ENCODE measurements at places on chromosomes 13 and 19. TPM values are rescaled to one million over a fixed set of nuclear protein-coding genes. Genes with fewer than 3 reads are reported as not detected.

DNA sequence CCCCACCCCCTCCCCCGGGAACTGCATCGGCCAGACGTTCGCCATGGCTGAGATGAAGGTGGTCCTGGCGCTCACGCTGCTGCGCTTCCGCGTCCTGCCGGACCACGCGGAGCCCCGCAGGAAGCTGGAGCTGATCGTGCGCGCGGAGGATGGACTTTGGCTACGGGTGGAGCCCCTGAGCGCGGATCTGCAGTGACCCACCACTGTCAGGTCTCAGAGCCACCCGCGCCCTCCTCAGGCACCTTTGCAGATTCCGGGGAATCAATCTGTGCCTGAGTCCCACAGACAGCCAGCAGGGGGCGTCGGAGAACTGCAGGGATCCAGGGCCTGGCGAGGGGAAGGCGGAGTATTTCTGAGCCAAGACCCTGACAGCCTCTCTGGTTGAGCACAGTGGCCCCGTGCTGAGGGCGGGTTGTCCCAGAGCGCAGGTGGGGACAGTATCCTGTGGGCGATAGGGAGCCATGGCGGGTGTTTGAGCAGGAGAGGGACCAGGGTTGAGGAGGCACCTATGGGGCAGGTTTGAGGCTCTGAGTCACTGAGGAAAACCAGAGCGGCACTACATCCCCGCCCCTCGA, 30.4 kb upstream of the CYP4F8 start:
- H3K36me3 ChIP-seq: no peaks in the 10 kb centered on the region
- no peak overlapping the region for H3K4me3 ChIP-seq
- H3K27ac ChIP-seq: no peak overlapping the region
- DNase-seq: peak; percentile 15

DNA sequence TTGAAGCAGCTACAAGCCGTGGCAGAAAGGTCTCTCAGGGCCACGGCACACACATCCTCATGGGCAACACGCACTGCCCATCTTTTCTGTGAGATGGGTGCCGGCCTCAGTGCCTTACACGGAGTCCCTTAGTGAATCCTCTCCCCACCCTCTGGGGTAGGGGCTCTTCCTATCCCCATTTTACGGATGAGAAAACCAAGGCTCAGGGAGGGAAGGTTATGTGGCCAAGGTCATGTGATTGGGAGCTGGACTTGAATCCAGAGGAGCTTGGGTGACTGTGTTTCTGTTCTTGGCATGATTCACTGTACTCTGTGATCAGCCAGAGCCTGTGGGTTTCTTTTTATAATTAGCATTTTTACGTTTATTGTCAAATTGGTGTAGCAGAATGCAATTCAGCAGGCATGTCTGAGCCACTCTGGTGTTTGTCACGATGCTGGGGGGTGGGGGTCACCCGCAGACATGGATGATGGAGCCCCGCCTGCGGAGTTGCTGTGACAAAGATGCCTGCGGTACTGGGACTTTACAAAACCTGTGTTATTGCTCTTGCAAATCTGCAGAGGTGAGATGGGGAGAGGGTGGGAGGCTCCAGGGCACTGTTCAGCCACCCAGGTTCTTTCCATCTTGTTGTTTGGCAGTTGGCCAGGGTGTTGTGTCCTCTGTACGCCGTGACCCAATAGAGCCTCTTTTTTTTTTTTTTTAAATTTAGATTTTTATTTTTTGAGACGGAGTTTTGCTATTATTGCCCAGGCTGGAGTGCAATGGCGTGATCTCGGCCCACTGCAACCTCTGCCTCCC, 4.5 kb downstream of the SCN1B start:
- peaks cover 28% of the 10 kb centered on the region for H3K27me3 ChIP-seq
- no peak for DNase-seq
- H3K27ac ChIP-seq: no peak overlapping the region

GRCh38 chr19:23799321-23799720, 40.6 kb upstream of the ZNF681 start:
- no peaks in the 10 kb centered on the region for H3K27me3 ChIP-seq
- no peak overlapping the region for H3K4me3 ChIP-seq
- no peak overlapping the region for H3K27ac ChIP-seq
- H3K4me1 ChIP-seq: no peaks in the 10 kb centered on the region

GRCh38 chr19:6736917-6737283, 480 bp downstream of the GPR108 start:
- H3K27me3 ChIP-seq: no peaks in the 10 kb centered on the region
- no peak for DNase-seq
- H3K36me3 ChIP-seq: no peaks in the 10 kb centered on the region

- peak within 1 kb of the TSS; percentile 89 for H3K4me3 ChIP-seq
- no peak for DNase-seq
- peak within 1 kb of the TSS; percentile 92 for H3K27ac ChIP-seq
- H3K36me3 ChIP-seq: peaks cover 4% of the 10 kb centered on the region
- peaks cover 16% of the 10 kb centered on the region for H3K4me1 ChIP-seq
- no peaks in the 10 kb centered on the region for H3K27me3 ChIP-seq
These were observed at the start of gene KCTD15 for GRCh38 chr19:33796164-33796875. TSS of gene KCTD15 (plus strand) at chr19:33796870. CDS start at chr19:33800455, 3,585 bp downstream.

DNA sequence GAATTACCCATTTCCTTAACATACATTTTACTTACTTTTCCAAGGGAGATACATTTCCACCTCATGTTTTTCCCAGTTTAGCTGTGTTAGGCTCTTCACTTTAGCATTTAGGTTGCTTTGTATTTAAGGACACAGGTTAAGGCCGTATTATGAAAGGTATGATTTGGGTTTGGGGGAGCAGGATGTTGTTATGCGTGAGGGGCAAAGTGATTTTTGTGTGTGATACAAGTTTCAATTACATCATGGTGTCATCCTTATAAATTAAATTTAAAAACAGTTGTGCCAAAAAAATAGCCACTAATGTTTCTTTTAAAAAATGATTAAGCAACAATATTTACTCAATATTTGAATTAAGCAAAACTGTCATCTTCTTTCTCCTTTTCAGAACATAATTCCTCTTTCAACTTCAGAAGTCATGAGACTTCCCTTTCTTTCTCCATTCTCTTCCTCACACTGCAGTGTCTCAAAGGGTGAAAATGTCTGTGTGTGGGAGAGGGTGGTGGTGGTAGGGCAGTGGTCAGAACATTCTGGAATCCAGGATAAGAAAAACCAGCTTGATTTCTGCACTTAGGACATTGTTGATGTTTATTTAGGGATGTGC, 126.2 kb downstream of the KCNRG start:
- no peak overlapping the region for H3K27ac ChIP-seq
- DNase-seq: no peak
- no peaks in the 10 kb centered on the region for H3K36me3 ChIP-seq

GRCh38 chr13:97385146-97385545, 48.8 kb upstream of the RAP2A start:
- no peak overlapping the region for H3K4me3 ChIP-seq
- DNase-seq: no peak
- no peak overlapping the region for H3K27ac ChIP-seq
- H3K4me1 ChIP-seq: no peaks in the 10 kb centered on the region

- H3K27me3 ChIP-seq: no peaks in the 10 kb centered on the region
- H3K4me1 ChIP-seq: peaks cover 2% of the 10 kb centered on the region
- H3K27ac ChIP-seq: no peak overlapping the region
- DNase-seq: no peak
- H3K36me3 ChIP-seq: no peaks in the 10 kb centered on the region
These were observed 9.0 kb upstream of the SBK3 start for GRCh38 chr19:55554302-55554701.

GRCh38 chr13:92346046-92346445, 880.6 kb upstream of the GPC6 start:
- H3K36me3 ChIP-seq: no peaks in the 10 kb centered on the region
- no peak overlapping the region for H3K27ac ChIP-seq
- no peak overlapping the region for H3K4me3 ChIP-seq
- no peaks in the 10 kb centered on the region for H3K4me1 ChIP-seq
- H3K27me3 ChIP-seq: no peaks in the 10 kb centered on the region

DNA sequence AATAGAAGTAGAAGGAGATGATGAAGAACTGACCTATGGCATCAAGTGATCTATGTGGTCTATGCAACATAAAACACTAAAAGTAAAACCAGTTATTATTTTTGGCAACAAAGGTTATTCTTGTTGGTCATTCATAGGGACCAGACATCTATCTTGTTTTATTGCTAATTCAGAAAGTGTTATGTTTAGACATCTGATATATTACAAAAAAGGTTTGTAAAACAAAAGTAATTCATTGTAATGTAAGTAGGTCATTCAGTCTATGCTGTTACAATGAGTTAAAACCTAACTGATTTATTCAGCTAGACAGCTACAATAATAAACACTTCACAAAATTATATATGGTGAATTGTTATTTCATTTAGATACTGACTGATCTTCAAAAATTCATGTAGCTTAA, 461.9 kb downstream of the PCDH17 start:
- H3K27me3 ChIP-seq: no peaks in the 10 kb centered on the region
- H3K36me3 ChIP-seq: no peaks in the 10 kb centered on the region
- H3K4me3 ChIP-seq: no peak overlapping the region
- no peak overlapping the region for H3K27ac ChIP-seq
- DNase-seq: no peak

DNA sequence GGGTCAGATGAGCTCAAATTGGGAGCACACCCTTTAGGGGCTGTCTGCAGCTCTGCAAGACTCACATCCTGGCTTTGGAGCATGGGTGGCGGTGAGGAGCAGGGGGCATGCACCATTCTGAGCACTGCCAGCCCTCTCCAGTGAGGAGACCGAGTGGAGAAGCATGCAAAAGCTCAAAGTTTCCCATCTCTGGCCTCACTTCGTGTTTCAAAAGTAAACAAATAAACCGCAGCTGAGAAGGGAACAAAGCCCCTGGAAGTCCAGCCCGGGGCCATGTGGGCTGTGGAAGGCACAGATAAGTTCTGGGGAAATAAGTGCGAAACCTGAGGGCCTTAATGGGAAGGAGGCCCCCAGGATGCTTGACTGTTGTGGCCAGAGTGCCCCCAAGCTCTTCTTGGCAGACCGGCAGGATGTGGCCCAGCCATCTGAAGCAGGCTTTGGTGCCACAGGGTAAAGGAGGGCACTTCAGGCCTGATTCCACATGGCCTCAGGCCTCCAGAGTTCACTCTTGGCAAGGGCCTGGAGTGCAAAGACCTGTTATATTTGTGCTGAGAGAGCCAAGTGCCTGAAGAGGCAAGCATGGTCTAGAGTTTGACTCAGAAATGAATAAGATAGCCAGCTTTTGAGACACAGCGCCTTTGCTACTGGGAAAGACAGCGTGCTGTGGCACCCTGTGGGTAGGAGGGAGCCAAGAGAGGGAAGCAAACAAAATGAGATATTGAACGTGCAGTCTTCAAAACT, 1.2 kb downstream of the MEDAG start:
- H3K27me3 ChIP-seq: no peaks in the 10 kb centered on the region
- no peaks in the 10 kb centered on the region for H3K36me3 ChIP-seq
- no peaks in the 10 kb centered on the region for H3K4me1 ChIP-seq
- H3K4me3 ChIP-seq: no peak overlapping the region

DNA sequence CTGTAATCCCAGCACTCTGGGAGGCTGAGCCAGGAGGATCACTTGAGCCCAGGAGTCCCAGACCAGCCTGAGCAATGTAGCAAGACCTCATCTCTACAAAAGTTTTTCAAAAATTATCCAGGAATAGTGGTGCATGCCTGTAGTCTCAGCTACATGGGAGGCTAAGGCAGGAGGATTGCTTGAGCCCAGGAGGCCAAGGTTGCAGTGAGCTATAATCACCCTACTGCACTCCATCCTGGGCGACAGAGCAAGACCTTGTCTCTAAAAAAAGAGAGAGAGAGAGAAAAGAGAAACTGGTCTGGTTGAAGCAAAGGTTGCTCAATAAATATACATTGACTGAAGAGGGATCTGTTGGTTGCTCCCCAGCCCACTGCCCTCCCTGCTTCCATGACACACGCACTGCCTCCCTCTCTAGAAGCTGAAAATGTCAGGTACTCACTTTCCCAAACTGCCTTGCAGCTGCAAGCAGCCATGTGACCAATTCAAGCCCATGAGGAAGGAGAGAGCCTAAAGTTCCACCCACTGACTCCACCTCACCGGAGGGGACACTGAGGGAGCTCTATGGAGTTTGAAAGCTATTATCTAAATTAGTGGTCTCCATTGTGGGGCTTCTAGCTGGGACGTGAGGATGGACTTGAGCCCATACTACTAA, 14.0 kb downstream of the CEACAM16 start:
- H3K27ac ChIP-seq: no peak overlapping the region
- DNase-seq: no peak
- no peaks in the 10 kb centered on the region for H3K4me1 ChIP-seq
- no peaks in the 10 kb centered on the region for H3K36me3 ChIP-seq

- H3K27ac ChIP-seq: no peak overlapping the region
- H3K4me1 ChIP-seq: peaks cover 7% of the 10 kb centered on the region
- DNase-seq: no peak
- no peak overlapping the region for H3K4me3 ChIP-seq
- no peaks in the 10 kb centered on the region for H3K27me3 ChIP-seq
These were observed 32.4 kb downstream of the ZNF787 start for GRCh38 chr19:56088497-56089215.

- no peak overlapping the region for H3K27ac ChIP-seq
- DNase-seq: no peak
- H3K4me1 ChIP-seq: no peaks in the 10 kb centered on the region
- H3K4me3 ChIP-seq: no peak overlapping the region
These were observed 216.2 kb downstream of the MAB21L1 start for GRCh38 chr13:35260316-35260715.

DNA sequence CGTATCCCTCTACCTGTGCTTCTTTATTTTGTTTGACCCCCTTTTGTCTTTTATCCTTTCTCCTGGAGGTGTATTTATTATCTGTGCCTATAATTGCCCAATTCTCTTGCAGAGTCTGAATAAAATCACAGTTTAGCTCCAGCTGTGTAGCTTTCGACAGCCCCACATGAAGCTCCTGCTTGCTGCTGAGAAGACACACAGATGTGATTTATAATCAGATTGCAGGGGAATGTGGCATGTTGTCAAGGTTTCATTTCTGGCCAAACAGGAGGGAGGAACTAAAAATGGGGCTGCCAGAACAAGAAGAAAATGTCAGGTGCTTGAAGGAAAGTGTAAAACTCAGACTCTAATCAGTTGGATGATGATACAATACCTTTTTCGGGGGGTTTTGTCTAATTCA, 22.7 kb downstream of the CCNA1 start:
- H3K36me3 ChIP-seq: no peaks in the 10 kb centered on the region
- no peak overlapping the region for H3K27ac ChIP-seq
- no peaks in the 10 kb centered on the region for H3K27me3 ChIP-seq
- peaks cover 9% of the 10 kb centered on the region for H3K4me1 ChIP-seq

DNA sequence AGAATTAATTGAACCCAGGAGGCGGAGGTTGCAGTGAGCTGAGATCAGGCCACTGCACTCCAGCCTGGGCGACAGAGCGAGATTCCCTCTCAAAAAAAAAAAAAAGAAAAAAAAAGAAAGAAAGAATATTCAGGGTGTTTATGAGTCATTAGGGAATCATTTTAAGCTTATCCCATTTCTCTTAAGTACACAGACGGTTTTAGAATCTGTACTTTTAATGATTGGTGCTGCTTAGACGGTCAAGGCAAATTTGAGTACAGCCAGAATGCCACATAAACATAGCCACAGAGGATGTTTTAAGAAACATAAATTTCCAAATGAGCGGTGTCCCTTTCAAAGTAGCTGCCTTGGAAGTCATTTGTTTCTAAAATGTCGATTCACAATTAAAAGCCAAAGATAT, 2.6 kb downstream of the SPRYD7 start:
- no peaks in the 10 kb centered on the region for H3K4me1 ChIP-seq
- no peak for DNase-seq
- H3K27me3 ChIP-seq: no peaks in the 10 kb centered on the region
- H3K36me3 ChIP-seq: no peaks in the 10 kb centered on the region
- no peak overlapping the region for H3K27ac ChIP-seq

Gene FAM83E
- total RNA-seq: 6.5 TPM

Gene SPACA4
- not detected for total RNA-seq

Gene CYP4F8
- not detected for total RNA-seq

Gene KASH5
- 0.19 TPM for total RNA-seq

Gene ITGBL1
- total RNA-seq: not detected

Gene GET3
- 105 TPM for total RNA-seq

Gene ZNF570
- total RNA-seq: 4.1 TPM

Measured in H1 (cell line).